ENCODE measurements at places on chromosomes 12 and 14. TPM values are rescaled to one million over a fixed set of nuclear protein-coding genes. Genes with fewer than 3 reads are reported as not detected.
A peak's percentile ranks its signal among the peaks of the same experiment; 100 is the strongest.

GRCh38 chr12:21337959-21338744 lies 3.4 kb upstream of the SLCO1A2 start:
- no peaks in the 10 kb centered on the region for H3K27me3 ChIP-seq
- no peak overlapping the region for H3K4me3 ChIP-seq
- no peaks in the 10 kb centered on the region for H3K36me3 ChIP-seq
- no peaks in the 10 kb centered on the region for H3K4me1 ChIP-seq

DNA sequence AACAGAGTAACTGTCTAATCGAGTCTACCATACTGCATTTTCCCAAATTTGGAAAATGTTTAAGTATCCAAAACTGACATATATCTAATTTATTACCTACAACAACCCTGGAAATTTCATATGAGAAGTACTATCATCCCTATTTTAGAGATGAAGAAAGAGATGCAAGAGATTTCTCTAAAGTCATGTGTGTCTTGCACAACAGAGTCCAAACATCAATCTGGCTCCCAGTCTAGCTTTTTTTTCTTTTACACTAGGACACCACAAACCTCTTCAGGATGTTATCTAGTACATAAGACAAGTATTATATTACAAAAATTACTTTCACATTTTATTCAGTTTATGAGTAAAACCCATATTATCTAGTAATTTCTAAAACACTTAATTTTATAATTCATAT lies 39.1 kb downstream of the CAPS2 start:
- no peak overlapping the region for H3K27ac ChIP-seq
- H3K36me3 ChIP-seq = no peaks in the 10 kb centered on the region
- H3K4me3 ChIP-seq = no peak overlapping the region
- DNase-seq = no peak

Gene TRMT61A
- polyA plus RNA-seq = 18.1 TPM

DNA sequence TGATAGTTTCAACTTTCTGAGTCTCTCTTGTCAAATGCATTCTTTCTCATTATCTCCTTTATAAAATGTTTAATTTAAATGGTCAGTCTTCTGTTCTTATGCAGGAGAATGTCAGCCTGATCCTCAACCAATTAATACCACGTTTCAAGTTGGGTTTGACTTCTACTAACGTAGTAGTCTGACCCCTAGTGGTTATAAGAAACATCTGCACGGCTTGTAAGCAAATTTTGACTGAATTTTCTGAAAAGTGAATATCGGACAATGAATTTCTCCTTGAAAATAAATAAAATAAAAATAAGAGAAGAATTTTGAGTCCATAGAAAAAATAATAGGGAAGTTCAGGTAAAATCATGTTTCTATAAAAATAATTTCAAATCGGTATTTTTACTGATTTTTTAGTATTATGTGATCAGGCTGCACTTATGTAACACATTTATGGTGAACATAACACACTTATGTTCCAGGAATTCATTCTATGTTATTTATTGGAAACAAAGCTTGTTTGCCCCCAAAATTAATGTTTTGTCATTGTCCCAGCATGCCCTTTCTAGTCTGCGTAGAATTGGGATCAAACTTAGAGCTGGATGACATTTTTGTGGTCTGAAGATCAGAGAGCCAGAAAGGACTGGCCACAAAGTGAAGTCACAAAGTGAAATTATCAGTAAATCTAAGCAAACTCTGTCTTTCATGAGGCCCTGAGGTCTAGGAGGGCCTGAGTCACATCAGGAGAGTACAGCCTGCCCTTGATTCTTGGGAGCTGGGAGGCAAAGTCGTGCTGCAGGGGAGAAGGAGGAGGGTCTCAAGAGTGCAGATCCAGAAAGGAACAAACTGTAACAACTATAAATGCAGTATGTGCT lies 101.2 kb upstream of the STXBP6 start:
- no peaks in the 10 kb centered on the region for H3K4me1 ChIP-seq
- H3K36me3 ChIP-seq = no peaks in the 10 kb centered on the region
- no peak overlapping the region for H3K27ac ChIP-seq
- peak; percentile 33 for DNase-seq
- no peak overlapping the region for H3K4me3 ChIP-seq

GRCh38 chr14:34794217-34794616 lies 79.8 kb upstream of the CFL2 start:
- no peak overlapping the region for H3K4me3 ChIP-seq
- no peak for DNase-seq
- H3K27ac ChIP-seq = no peak overlapping the region

Gene MIPOL1
- 0.23 TPM for polyA plus RNA-seq

Gene KRT8
- 49.4 TPM for polyA plus RNA-seq

DNA sequence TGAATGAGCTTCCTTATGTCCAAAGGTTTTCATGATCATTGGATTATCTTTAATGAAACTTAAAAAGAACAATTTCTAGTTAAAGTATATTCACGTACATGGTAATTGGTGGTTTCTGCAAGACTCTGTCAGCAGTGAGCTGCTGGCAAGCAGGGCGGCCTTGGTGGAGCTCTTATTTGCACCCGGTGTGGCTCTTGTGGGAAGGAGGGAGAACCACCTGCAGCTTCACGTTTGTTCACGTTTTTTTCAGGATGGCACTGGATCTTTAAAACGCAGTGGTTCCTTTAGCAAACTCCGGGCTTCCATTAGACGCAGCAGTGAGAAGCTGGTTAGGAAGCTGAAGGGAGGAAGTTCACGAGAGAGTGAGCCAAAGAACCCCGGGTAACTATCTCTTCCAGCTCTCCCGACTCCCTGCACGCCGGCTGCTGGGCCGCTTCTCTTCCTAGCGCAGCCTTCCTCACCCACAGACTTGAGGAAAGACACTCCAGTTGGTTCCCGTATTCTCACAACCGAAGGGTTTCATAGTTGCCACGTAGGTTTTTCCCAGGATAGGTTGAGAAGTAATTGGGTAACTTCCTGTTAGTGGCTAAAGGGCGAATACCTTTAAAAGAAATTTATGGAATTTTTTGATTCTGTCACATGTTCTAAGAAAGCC lies 28.3 kb downstream of the XRCC3 start:
- no peak for DNase-seq
- H3K27me3 ChIP-seq = no peaks in the 10 kb centered on the region
- H3K4me3 ChIP-seq = no peak overlapping the region
- peaks cover 62% of the 10 kb centered on the region for H3K36me3 ChIP-seq
- H3K27ac ChIP-seq = no peak overlapping the region
- no peaks in the 10 kb centered on the region for H3K4me1 ChIP-seq

DNA sequence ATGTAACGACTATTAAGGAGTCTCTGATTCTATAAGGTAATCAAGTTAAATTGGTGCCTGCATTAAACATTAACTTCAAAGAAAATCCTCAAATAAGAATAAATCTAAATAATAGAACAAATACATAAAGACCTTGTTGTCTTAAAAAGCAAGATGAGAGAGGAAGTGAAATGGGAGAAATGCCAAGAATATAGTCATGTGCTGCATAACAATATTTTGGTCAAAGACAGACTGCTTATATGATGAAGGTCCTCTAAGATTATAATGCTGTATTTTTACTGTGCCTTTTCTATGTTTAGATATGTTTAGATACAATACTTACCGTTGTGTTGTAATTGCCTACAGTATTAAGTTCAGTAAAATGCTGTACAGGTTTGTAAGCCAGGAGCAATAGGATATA lies 213.6 kb downstream of the C12orf42 start:
- H3K27me3 ChIP-seq = no peaks in the 10 kb centered on the region
- no peak overlapping the region for H3K27ac ChIP-seq
- no peaks in the 10 kb centered on the region for H3K36me3 ChIP-seq
- no peak for DNase-seq
- no peaks in the 10 kb centered on the region for H3K4me1 ChIP-seq
- no peak overlapping the region for H3K4me3 ChIP-seq

GRCh38 chr12:115213538-115214016 lies 529.6 kb upstream of the TBX3 start:
- no peaks in the 10 kb centered on the region for H3K27me3 ChIP-seq
- H3K4me3 ChIP-seq = no peak overlapping the region
- H3K27ac ChIP-seq = peak overlapping the region; percentile 73
- H3K4me1 ChIP-seq = no peaks in the 10 kb centered on the region
- DNase-seq = peak; percentile 61
- H3K36me3 ChIP-seq = no peaks in the 10 kb centered on the region

Gene NINJ2
- 0.07 TPM for polyA plus RNA-seq

DNA sequence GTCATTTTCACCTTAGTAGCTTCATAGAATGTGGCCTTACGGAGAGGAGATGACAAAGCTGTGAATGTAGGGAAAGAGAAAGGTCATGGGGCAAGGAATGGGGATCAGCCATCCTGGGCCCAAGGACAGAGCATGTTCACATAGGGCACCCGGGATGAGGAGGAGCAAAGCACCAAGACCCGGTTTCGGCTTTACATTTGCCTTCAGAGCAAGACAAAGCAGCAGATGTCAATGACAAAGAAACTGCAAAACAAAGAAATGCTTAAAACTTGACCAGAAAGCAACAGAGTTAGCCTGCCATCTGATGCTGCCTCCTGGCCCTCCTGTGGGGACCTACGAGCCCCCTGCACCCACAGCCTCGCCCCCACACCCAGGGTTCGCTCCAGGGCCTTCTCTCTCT lies 249.2 kb downstream of the SLC41A2 start:
- no peak for DNase-seq
- no peak overlapping the region for H3K27ac ChIP-seq
- H3K27me3 ChIP-seq = no peaks in the 10 kb centered on the region
- no peak overlapping the region for H3K4me3 ChIP-seq
- no peaks in the 10 kb centered on the region for H3K36me3 ChIP-seq

Gene GPATCH2L
- 28.5 TPM for polyA plus RNA-seq

DNA sequence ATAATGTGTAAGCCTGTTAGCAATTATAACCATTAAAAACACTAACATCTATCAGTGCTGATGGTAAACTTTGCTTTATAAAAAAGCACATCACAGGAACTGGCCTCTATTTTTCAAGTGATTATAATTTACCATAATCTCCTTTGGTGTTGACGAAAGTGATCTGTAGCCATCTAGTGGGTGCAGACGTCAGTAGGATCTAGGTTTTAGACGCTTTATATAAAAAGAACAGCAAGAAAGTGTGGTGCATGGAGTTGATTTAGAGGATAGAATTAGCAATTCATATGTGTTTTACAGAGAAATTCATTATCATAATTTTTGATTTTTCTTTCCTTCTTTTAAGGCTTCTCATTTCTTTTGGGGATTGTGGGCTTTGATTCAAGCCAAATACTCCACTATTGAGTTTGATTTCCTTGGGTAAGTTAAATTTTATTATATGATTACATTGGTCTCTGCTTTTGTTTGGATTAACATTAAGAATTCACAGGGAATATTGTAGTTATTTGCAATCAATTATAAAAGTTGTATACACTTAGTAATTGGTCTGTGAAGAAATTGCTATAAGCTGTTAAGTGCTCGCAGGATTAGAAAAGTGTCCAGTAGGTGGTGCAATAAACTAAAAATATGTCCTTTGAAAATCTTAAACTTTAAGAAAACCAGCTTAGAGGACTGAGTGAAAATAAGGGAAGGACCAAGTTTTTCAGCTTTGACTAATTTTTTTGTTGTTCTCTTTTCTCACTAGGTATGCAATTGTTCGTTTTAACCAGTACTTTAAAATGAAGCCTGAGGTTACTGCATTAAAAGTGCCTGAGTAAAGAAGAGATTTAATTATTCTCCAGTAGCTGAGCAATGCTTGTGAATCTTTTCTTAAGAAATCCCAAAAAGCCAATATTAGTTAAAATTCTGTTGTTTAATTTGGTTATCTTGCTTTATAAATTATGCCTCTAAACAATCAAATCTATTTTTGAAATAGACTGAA lies 59.5 kb downstream of the ETNK1 start:
- peaks cover 6% of the 10 kb centered on the region for H3K4me1 ChIP-seq
- no peaks in the 10 kb centered on the region for H3K27me3 ChIP-seq

Gene CD4
- polyA plus RNA-seq = 0.02 TPM

DNA sequence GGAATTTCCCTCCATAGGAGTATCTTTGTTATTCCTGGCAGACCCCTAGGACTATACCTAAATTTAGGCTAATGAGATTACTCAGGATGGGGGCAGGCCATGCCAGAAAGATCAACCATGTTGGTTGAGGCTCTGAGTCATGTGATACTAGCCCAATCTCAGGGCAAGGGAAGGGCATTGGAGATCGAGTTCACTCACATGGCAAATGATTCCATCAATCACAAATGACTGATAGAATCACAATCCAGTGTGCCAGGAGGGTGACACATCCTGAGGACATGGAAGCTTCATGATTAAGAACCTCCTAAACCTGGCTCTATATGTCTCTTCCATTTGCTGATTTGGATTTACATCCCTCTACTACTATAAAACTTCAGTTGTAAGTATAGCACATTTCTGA lies 182.3 kb downstream of the NTF3 start:
- no peak overlapping the region for H3K4me3 ChIP-seq
- DNase-seq = no peak
- H3K4me1 ChIP-seq = no peaks in the 10 kb centered on the region
- no peaks in the 10 kb centered on the region for H3K36me3 ChIP-seq
- H3K27ac ChIP-seq = no peak overlapping the region

GRCh38 chr14:79515158-79515557 lies 696.1 kb downstream of the DIO2 start:
- H3K4me3 ChIP-seq = no peak overlapping the region
- peak overlapping the region; percentile 71 for H3K27ac ChIP-seq
- H3K27me3 ChIP-seq = no peaks in the 10 kb centered on the region
- no peak for DNase-seq
- H3K4me1 ChIP-seq = peaks cover 9% of the 10 kb centered on the region
- H3K36me3 ChIP-seq = no peaks in the 10 kb centered on the region

- DNase-seq = peak; percentile 66
- peaks cover 6% of the 10 kb centered on the region for H3K4me1 ChIP-seq
- no peaks in the 10 kb centered on the region for H3K36me3 ChIP-seq
- no peaks in the 10 kb centered on the region for H3K27me3 ChIP-seq
Measured at GRCh38 chr12:40692765-40693206, 547 bp downstream of the CNTN1 start.

Gene HVCN1
- 0.03 TPM for polyA plus RNA-seq

Gene OR6C2
- polyA plus RNA-seq = not detected

DNA sequence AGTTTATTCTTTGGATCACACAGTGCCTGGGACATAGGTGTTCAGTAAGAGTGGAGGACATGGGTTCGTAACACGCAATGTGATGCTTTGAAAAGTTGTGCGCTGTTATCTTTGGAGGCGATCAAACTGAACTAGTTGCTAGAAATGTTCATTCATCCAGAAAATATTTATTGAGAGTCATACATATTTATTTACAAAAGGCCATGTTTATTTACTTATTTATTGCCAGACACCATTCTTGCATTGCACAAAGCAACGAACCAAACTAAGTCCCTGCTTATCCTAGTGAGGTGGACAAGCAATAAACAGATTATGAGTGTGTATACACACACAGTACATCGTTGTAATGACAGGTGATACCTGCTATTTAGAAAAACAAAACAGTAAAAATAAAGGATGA lies 12.6 kb downstream of the BHLHE41 start:
- DNase-seq = no peak
- no peaks in the 10 kb centered on the region for H3K27me3 ChIP-seq
- no peak overlapping the region for H3K4me3 ChIP-seq
- H3K27ac ChIP-seq = no peak overlapping the region
- H3K4me1 ChIP-seq = peaks cover 12% of the 10 kb centered on the region
- H3K36me3 ChIP-seq = no peaks in the 10 kb centered on the region

- H3K4me3 ChIP-seq = no peak overlapping the region
- H3K36me3 ChIP-seq = peaks cover 10% of the 10 kb centered on the region
- H3K27ac ChIP-seq = no peak overlapping the region
- no peaks in the 10 kb centered on the region for H3K27me3 ChIP-seq
- H3K4me1 ChIP-seq = 0 out of 2 replicates have a peak, but pooled peaks cover 7% of the 10 kb centered on the region
- DNase-seq = peak; percentile 19
Measured at GRCh38 chr12:68334132-68334531, 2.0 kb upstream of the MDM1 start.

Gene PTPRB
- polyA plus RNA-seq = 1.1 TPM

Measured in SK-N-SH (cell line).